ENCODE measurements at places on chromosomes 7 and 10.
A peak's percentile ranks its signal among the peaks of the same experiment; 100 is the strongest.

DNA sequence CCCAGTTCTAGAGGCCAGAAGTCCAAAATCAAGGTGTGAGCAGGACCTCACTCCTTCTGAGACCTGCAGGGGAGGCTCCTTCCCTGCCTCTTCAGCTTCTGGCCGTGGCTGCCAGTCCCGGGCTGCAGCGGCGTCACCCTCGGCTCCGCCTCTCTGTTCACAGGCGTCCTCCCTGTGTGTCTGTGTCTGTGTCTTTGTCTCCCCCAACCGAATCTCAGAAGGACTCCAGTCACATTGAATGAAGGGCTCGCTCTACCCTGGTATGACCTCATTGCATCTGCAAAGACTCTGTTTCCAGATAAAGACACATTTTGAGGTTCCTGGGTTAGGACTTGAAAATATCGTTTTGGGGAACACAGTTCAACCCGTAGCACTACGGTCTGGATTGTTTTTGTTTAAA, 33.1 kb upstream of the GALNT11 start:
- peak; percentile 35 for DNase-seq

GRCh38 chr7:16579216-16579615, 52.6 kb downstream of the LRRC72 start:
- DNase-seq = no peak

DNA sequence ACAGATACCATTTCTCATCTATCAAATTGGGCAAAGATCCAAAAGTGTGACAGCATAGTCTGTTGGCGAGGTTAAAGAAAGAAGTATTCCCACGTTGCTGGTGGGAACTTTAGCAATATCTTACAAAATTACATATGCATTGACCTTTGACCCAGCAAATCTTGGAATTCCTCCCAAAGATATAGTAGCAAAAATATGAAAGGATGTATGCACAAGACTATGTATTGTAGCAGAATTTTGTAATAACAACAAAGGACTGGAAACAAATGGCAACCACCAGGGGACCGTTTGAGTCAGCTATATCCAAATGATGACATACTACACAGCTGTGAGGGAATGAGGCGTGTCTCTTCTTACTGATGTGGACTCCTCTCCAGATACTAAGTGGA, 50.2 kb downstream of the KCNH2 start:
- no peak for DNase-seq

GRCh38 chr10:107579970-107580369, 415.5 kb upstream of the SORCS1 start:
- DNase-seq = no peak

- DNase-seq = no peak
Measured at GRCh38 chr10:87585565-87586514, 73.8 kb upstream of the PAPSS2 start.

DNA sequence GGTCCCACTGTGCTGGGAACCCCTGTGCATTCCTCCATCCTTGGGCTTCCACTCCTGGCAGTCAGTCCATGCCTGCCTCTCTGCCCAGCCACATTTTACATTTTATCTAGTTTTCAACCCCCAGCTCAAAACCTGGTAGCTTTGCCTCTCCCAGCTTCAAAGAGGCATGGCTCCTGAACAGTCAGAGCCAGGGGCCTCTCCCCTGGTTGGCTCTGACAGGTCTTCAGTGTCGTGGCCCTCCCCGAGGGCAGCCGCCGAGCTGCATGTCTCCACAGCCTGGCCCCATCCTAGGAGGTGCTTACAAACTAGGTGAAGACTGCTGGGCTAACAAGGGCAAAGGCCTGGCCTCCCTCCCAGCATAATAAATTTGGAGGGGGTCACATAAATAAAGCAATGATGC, 14.8 kb downstream of the COBL start:
- DNase-seq = no peak

GRCh38 chr10:46542567-46543465, 13.6 kb downstream of the GPRIN2 start:
- no peak for DNase-seq

GRCh38 chr10:61110188-61110844, 166.3 kb upstream of the RHOBTB1 start:
- DNase-seq = no peak

GRCh38 chr7:71595176-71595575, 463.2 kb downstream of the GALNT17 start:
- DNase-seq = no peak

DNA sequence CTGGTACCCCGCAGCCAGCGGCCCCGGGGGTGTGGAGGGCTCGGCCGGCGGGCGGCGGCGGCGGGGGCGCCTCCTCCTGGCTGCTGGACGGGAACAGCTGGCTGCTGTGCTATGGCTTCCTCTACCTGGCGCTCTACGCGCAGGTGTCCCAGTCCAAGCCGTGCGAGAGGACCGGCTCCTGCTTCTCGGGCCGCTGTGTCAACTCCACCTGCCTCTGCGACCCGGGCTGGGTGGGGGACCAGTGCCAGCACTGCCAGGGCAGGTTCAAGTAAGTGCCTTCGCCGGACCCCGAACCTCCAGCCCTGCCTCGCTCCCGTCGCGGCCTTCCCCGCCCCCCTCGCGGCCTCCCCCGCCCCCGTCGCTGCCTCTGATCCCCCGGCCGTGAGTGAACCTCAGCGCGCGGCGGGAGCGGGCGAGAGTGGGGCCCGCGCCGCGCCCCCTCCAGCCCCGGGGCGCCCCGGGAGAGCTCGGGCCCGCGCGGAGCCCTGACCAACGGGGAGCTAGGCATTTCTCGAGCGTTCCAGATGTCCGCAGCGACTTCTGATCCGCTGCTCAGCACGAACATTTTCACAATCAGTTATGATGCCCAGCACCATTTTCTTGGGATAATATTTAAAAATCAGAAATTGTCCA, 727 bp downstream of the ATRNL1 start:
- no peak for DNase-seq

DNA sequence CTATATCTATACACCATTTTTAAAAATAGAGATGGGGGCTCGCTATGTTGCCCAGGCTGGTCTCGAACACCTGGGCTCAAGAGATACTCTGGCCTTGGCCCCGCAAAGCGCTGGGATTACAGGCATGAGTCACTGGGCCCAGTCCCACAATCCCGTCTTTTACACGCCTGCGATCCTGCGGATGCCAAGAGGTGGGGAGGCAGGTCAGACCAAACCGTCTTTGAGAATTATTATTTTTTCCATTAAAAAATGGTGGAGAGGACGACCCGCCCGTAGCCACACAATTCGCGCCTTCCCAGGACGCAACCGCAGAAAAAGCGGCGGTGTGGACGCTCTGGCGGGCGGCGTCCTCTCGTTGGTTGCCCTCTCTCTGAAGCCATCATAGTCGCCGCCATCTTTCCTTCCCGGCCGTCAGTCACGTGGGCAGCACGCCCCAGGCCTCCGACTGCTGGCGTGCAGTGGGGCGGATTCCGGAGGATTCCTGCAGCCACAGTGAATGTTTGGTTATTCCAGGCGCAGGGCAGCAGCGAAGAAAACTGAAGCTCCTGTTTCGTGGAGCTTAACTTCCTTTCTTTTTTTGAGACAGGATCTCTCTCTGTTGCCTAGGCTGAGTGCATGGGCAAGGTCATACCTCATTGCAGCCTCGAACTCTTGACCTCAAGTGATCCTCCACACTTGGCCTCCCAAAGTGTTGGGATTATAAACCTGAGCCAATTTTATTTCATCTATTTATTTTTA, 9.9 kb upstream of the EPHB4 start:
- DNase-seq = peak; percentile 82

DNA sequence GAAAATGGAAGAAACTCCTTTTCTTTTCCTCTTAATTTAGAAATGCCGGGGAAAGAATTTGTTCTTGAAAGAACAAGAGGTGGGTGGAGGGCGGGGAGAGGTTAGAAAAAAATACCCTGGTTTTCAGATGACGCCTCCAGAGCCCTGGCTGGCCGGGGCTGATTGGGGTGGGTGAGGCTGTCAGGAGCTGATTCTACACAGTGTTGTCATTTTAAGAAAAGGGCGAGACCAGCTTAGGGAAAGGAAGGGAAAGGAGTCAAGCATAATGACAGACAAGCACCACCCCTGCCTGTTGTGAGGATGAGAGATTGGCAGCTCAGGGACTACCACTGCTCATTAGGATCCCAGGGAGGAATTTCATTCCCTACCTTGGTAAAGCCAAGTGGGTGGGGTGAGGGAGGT, 9.9 kb upstream of the FAM180A start:
- DNase-seq = no peak

DNA sequence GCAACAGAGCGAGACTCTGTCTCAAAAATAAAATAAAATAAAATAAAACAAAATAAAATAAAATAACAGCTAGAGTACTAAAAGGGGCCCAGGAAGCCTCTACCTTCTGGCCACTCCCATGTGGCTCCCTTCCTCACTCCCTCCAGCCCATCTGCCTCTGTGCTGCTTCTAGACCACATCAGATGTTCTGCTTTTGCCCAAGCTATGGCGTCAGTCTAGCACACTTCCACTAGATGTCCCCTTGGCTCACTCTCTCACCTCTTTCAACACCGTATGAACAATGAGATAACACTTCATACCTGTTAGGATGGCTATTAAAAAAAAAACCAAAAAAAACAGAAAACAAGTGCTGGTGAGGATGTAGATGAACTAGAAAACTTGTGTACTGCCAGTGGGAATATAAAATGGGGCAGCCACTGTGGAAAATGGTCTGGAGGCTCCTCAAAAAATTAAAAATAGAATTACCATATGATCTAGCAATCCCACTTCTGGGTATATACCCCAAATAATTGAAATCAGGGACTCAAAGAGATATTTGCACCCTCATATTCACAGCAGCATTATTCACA, 132.3 kb downstream of the ARHGAP22 start:
- DNase-seq = no peak

- no peak for DNase-seq
Measured at GRCh38 chr10:118729200-118729599, 25.6 kb downstream of the CACUL1 start.

- no peak for DNase-seq
Measured at GRCh38 chr7:2201128-2201527, 31.6 kb downstream of the MAD1L1 start.

GRCh38 chr10:61857746-61858145, 43.8 kb upstream of the ARID5B start:
- no peak for DNase-seq

- DNase-seq = no peak
Measured at GRCh38 chr7:6553448-6554044, 2.3 kb upstream of the GRID2IP start.

- no peak for DNase-seq
Measured at GRCh38 chr10:13019280-13019679, 17.8 kb upstream of the CCDC3 start.

Measured in stimulated activated CD4-positive, alpha-beta T cell treated with anti-CD3 and anti-CD28 coated beads, Interleukin-4, amount 100 ng/mL, for 1 hour (primary cell).